ENCODE measurements at places on chromosomes 12 and 14. TPM values are rescaled to one million over a fixed set of nuclear protein-coding genes. Genes with fewer than 3 reads are reported as not detected.

GRCh38 chr12:57205186-57205585 is 11.4 kb upstream of the NXPH4 start:
- DNase-seq: no peak

DNA sequence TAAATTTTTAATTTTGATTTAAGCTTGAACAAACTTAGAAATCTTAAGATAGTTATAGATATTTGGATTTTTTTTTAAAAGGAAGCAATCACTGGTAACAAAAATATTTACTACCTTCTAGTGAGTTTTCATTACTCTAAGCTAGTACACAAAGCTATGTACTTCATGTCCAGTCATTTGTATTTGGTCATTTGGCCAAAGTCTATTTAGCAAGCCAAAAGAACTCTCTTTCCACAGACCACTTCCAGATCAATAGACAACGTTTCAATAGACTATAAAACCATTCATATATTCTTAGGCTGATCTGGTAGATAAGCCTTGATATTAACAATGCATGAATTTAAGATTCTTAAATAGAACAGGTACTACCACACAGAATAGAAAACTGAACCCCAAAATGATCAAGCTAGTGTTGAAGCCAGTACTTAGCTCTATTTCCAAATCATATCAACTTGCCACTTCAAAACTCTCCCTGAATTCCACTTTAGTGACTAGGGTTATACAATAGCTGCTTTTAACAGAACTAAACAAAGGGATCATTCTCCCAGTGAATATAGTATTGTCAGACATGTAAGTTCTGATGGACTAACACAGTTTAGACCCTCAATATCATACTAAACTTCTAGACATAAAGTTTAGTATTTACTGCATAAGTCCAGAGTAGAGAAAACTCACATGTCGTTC is 21.7 kb downstream of the CAPRIN2 start:
- DNase-seq: no peak

DNA sequence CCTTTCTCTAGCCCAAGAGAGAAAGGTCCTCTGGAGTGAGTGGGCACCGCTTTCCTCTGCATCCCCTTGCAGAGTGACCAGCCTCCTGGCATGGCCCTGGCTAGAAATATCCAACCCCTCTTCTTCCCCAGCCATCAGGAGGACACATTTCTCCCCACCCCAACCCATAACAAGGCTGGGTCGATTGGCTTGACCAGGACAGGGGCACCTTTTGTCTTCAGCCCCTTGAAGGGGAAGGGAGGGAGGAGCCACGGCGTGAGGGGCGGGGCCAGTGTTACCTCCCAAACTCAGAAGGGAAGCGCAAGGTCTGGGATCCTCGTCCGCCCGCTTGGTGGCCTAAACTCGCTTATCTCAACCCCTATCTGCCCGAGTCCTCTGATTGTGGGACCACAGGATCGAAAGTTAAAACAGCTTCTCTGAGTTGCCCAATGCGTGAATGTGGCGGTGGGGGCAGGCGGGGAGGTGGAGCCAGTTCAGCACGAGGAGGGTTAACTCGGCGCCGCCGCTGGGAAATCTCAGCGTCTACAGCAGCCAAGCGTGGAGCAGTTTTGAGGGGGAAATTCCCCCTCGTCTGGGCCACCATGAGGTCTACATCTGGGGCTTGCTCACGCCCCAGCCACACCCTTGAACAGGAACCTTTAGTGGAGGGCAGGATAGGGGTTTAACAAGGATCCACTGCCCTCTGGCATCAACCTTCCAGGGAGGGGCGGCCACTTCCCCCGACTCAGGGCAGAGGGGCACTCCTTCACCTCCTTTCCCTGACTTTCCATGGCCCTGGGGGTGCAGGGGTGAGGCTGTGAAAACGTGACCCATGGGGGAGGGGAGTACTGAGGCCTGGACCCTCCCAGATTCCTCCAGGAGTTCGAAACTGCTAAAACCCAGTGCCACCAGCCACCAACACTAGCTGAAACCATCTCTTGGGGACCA is 795 bp downstream of the STAT6 start:
- DNase-seq: peak; percentile 77

DNA sequence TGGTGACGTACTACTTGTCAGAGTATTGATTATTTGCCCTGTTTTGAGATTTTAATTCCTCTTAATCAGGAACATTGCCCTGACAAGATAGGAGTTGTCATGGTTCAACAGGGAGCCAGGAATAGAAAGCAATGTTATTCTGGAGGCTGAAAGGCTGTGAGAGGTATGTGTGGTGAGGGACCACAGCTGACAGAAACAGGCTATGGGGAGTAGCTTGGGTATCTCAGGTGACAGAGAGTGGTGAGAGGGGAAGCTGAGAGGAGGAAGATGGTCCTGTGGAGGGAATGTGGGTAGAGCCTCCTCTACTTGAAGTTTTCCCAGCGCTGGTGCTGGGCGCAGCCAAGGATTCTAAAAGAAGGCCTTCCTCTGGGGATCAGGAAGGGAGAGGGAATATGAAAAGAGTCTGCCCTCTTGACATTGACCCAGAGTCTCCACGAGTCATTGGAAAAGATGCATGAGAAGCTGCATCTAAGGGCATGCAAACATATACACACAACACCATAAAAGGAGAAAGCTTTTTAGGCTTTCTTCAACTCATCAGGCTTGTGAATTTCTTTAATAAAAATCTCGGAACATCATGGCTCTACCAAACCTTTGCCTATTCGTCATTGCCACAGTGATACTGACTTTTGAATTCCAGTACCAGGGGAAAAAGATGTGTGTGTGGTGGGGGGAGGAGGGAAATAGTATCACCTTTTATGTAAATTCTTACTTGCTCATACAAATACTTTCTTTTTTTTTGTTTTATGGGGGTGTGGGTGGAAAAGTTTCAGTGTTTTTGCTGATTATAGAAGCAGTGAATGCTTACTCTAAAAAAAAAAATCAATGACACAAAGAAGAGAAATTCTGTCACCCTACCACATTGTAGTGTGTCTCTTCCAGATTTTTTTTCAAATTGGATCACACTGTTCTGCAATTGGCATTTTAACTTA is 39.9 kb upstream of the DHRS7 start:
- DNase-seq: no peak

DNA sequence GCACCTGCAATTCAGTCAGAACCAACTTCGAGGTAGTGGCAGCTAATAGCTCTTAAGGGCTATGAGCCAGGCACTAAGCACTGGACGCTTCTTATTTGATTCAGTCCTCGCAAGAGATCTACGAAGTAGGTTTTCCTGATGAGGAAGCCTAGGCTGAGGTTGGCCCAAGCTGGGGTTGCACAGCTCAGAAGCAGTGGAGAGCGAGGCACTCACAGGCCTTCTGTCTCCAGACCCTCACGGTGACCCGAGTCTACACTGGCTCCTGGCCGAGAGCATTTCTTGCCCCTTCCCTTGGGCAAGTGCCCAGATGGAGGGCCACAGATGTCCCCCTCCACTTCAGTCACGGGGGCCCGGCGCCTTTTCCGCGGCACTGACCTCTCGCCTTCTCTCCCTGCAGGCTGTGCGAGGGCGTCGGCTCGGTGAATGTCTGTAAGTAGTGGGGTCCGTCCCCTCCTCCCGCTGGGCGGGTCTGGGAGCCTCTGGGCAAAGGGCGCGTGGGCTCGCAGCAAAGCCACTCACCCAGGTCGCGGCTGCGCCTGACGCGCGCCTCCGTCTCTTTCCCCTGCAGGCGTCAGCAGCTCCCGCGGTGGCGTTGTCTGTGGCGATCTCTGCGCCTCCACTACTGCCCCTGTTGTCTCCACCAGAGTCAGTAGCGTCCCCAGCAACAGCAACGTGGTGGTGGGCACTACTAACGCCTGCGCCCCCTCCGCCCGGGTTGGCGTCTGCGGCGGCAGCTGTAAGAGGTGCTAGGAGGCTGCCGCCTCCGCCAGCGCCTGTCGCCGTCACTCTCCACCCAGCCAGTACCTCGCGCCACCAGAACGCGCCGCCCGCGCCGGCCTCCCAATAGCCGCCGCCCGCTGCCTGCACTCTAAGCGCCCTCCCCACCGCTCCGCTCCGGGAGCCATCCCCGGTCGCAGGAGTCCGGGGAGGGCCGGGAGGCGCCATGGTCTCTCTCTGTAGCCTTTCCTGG is 13.1 kb downstream of the KRT83 start:
- no peak for DNase-seq

GPR84 gene
- 0.49 TPM for total RNA-seq

DNA sequence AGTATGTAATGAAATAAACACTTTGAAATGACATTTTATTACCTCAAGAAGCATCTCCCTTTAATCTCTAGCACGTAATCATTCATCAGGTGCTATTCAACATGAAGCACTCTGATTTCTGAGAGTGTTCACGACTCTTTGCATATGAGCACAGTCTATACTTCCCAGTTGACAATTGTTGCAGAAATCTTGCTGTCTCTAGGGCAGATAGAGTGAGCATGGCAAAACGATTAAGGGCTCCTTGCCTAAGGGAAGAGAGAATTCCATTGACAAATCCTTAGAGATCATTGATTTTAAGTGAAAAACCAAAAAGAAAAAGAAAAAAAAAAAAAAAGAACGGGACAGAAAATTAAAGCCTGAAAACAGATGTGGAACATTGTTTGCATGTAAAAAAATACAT is 107.6 kb downstream of the C12orf50 start:
- no peak for DNase-seq

PROX2 gene
- 0.35 TPM for total RNA-seq

DNA sequence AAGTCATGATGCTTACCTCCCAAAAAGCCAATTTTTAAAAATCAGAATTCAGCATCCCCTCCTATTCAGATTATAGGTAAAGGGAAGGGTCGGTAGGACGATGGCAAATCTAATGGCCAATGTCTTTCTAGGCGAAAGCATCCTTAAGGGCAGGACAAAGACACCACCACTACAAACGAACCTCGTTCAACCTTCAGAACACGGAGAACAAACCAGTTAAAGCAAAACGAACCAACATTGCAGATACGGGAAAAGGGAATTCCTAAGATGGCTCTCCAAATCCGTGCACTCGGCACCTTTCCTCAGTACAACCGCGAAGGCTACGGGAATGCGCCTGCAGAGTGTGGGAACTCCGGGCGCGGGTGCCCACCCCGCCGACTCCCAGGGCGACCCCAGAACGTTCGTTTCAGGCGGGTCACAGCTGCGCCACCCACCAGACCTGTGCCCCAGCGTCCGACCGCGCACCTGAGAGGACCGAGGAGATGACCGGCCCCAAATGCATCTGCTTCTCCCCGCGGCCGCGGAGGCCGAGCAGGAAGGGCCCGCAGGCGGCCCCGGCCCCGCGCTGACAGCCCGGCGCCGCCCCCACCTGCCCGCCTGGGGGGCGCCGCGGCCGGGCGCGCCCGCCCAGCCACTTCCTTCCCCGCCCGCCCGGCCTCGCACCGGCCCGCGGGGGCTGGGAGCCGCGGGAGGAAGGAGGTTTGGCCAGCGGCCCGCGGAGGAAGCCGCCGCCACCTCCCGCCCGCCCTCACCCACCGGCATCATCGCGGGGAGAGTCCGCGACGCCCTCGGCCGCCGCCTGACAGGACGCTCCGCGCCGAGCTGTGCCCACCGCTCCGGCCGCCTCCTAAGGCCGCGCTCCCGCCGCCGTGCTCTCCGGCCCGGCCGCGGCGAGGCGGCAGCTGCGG is 578 bp downstream of the PPP1R13B start:
- DNase-seq: no peak

OTOGL gene
- total RNA-seq: not detected

DNA sequence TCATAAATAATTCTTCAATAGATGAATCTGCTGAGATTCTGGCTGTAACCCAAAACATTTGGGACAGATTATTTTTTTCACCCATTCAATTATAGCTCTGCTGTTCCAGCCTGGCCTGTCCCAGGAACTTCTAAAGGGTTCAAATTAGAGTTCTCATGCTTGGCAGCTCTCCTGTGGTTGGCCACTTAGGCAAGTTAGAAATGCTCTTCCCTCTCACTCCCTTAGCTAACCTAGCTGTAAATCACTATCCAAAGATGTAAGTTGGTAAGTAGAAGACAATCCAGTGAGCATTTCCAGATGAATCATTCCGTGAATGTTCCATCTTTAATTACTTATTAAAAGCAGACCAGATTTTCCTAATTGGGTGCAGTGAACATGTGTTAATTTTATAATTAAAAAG is 760.4 kb upstream of the TBX3 start:
- no peak for DNase-seq

KRT1 gene
- 0.37 TPM for total RNA-seq

GRCh38 chr12:113802966-113803758 is 163.0 kb downstream of the RBM19 start:
- no peak for DNase-seq

DNA sequence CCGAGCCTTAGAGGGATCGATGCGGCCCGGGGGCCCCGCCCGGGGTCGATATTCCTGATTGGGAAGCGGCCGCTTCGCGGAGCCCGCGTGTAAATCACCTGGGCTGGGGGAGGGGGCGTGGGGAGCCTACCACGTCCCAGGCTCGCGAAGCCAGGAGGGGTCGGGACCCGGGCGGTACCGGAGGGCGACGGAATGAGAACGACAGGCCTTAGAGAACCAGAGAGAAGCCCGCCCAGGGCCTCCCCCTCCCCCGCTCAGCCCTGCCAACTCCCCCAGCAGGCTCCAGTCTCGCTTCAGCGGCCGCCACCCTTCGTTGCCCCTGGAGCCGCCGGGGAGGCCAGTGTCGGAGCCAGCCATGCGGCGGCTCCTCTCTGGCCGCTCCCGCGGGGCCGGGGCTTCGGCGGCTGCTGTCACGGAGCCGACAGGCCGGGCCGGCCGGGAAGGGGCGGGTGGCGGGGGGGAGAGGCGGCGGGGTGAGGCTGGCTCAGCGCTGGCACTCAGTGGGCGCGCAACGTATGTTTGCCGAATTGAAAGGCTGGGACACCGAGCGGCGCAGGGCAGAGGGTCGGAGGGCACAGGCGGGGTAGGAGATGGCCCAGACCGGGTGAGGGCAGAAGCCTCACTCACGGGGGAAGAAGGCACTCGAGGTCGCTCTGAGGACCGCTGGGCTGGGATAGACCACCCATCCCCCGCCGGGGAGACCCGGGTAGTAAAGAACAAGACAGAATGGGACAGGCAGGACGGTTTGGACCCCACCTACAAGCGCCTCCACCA is 1.4 kb upstream of the DNAJC22 start:
- no peak for DNase-seq

ZC2HC1C gene
- total RNA-seq: 0.84 TPM

TMX1 gene
- 60.2 TPM for total RNA-seq

GRCh38 chr12:75744607-75745256 is 233.3 kb upstream of the KRR1 start:
- DNase-seq: no peak

DNA sequence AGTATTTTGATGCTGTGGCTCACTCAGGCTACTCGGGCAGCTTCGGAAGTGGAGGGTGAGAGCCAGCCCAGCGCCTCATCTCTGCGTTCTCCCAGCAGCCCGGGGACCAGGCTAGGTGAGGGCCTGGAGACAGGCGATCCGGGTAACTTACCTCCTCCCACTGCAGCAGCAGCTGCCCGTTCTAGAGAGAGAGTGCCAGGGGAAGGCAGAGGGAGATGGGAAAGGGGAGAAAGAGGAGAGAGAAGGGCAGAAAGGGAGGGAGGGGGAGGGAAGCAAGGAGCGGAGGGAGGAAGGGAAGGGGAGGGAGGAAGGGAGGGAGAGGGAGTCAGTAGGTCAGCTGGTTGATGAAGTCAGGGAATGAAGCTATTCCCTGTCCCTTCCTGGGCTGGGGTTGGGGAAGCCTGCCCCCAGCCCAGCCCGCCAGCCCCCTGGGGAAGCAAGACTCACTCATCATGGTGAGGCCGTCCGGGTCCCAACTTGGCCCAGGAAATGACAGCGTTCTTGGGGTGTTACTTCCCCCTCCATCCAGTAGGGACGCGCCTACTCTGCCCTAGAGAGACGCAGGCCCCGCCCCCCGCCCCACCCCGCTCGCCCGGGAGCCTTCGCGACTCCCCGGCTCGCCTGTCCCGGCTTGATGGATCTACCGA is at the start of gene IFI27L2:
TSS of gene IFI27L2 (minus strand) at position 494 of the 647 bp plus-strand sequence. CDS start at position 454, 40 bp downstream.
- peak; percentile 45 for DNase-seq

Measured in activated T-cell treated with anti-CD3 and anti-CD28 coated beads, Interleukin-2, amount 50 U/mL, for 4 hours (primary cell).